ENCODE measurements at places on chromosomes 2 and 18.

DNA sequence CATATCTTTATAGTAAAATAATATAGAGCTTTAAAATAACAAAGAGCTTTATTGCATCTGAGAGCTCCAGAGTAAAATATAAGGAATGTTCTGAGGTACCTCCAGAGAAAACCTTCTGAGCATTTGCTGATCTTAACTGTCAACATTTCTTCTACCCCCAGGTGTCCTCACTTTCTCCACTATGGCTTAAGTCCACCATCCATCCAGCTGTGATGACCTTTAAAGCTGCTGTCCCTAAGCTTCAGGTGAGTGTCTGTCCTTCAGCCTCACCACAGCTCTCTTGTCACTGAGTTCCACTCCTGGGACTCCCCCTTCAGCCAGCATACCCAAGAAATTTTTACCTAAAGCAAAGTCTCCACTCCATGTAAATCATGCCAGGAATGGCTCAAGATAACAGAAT lies 137.9 kb downstream of the MYO5B start:
- no peak for DNase-seq

- peak; percentile 70 for DNase-seq
These were observed 13.2 kb downstream of the NABP1 start for GRCh38 chr2:191691016-191691735.

DNA sequence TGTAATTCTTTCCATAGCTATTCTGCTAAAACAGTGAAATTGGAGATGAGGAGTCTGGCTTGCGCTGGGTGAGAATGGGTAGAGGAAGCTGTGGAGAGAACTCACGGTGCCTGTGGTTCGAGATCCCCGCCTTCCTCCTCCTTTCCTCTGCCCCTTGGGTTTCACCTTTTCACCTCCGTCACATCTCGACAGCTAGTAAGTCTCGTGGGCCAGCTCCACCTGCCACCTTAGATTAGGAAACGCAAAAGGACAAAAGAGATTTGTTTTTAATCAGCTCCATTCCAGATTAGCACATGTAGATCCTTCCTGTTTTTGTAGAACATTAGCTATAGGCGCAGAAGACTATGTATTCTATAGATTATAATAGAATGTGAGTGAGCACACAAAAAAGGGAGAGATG lies 20.6 kb downstream of the TRIB2 start:
- no peak for DNase-seq

GRCh38 chr2:7196883-7197282 lies 279.7 kb downstream of the RNF144A start:
- no peak for DNase-seq

- DNase-seq: no peak
These were observed 130.2 kb upstream of the ACVR2A start for GRCh38 chr2:147714582-147714981.

DNA sequence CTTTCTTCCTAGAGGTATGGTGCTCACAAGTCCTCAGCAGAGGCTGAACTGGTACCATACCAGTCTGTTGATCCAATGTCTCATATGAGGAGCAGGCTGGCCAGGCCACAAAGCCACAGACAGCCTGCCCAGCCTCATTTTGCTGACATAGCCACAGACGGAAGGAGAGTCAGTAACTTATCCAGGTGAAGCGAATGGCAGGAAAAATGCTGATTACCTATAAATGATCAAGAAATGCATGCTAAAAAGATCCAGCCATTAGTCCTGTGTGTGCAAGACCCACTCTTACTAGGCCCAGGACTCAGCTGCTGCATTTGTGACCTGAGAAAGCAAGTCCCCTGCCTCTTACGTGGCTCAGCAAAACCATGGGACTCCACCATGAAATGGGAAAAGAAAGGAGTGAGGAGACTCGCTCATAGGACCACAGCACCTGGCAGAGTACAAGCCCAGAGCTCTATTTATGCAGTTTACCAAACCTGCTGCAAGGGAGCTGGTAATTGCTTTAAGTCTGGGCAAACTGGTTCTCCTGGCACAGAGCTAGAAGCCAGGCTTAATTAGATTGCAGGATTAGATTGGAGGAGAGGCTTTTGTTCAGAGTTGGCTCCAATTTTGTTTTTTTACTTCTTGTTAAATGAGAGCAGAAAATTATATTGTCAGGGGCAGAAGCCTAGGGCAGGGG lies 19.0 kb downstream of the RHOB start:
- DNase-seq: peak; percentile 85

DNA sequence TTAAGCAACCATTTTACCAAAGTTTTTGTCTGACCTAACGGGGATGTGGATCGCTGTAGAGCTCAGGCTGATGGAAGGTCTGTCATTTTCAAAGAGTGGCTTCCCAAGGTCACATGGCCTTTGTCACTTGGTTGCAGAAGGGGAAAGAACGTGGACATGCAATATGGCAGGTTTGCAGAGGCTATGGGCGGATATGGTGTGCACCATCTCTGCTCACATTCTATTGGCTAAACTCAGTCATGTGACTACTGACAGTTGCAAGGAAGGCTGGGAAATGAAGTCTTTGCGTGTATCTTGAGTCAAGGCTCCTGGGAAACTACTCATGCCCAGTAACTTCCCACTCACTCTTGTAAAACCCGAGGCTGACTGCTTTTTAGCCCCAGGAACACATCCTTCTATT lies 96.8 kb downstream of the ST6GAL2 start:
- DNase-seq: no peak

GRCh38 chr18:9546468-9546867 lies 67.9 kb downstream of the PPP4R1 start:
- DNase-seq: no peak

GRCh38 chr2:222609381-222609780 lies 46.5 kb downstream of the FARSB start:
- no peak for DNase-seq

GRCh38 chr2:227506456-227506855 lies 34.5 kb downstream of the AGFG1 start:
- DNase-seq: no peak

DNA sequence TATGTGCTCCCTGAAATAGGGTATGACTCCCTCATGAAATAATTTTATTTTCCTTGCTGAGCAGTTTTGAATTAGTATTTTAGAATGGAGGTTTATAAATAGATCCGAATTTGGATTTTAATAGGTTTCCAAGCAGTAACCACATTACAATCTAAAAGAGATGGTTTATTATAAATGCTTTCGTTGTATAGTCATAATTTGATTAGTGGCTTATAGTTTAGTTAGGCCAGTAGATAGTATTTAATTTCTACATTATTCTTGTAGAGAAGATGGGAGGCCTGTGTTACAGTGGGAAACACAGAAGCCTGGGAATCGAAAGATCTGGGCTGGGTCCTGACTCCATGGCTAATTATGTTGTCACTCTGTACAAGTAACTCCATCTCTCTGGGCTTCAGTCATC lies 6.7 kb downstream of the CAB39 start:
- DNase-seq: no peak

Measured in NCI-H1417 (cell line).